ENCODE measurements at places on chromosomes 16 and 17.
A peak's percentile ranks its signal among the peaks of the same experiment; 100 is the strongest.

- DNase-seq = no peak
Measured at GRCh38 chr17:2551493-2551892, 39.8 kb upstream of the METTL16 start.

DNA sequence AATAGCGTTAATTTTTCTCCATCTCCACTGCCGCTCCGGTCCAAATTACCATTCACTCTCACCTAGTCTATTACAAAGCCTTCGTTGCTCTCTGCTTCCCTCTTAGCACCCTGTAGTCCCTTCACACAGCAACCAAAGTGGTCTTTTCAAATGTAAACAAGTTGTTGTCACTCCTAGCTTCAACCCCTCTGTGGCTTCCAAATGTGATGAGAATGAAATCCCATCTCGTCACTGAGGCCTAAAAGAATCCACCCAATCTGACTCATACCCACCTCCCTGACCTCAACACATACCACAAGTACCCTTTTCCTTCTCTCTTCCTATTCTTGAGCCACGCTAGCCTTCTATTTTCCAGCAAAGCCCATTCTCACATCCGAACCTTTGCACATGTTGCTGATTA is 2.2 kb upstream of the PELP1 start:
- no peak for DNase-seq

GRCh38 chr17:69096541-69096940 is 35.8 kb upstream of the ABCA9 start:
- no peak for DNase-seq

- no peak for DNase-seq
Measured at GRCh38 chr16:22670551-22671041, 143.4 kb upstream of the HS3ST2 start.

DNA sequence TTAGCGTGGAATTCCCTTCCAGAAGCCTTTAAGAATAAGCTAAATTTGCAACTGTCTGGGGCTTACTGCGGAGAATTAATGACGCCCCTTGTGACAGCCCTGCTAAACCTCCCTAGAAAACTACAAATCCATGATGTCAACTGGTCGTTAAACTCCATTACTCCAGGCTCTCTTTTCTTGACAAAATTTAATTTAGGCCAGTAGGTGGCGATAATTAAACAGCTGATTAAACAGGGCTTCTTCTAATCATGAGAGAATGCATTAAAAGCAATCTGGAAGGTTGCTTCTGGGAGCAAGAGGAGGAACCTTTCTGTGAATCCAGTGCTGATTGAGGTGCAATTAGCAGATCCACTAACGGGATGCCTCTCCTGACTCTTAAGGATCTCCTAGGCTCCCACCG is 8.1 kb upstream of the NLRP1 start:
- DNase-seq = peak; percentile 39

GRCh38 chr17:181245-182049 is at the start of gene DOC2B:
Gene DOC2B (minus strand): TSS chr17:181650. CDS start chr17:181479, 171 bp downstream.
- DNase-seq = no peak

- no peak for DNase-seq
Measured at GRCh38 chr17:27733773-27734172, 66.6 kb downstream of the NOS2 start.

DNA sequence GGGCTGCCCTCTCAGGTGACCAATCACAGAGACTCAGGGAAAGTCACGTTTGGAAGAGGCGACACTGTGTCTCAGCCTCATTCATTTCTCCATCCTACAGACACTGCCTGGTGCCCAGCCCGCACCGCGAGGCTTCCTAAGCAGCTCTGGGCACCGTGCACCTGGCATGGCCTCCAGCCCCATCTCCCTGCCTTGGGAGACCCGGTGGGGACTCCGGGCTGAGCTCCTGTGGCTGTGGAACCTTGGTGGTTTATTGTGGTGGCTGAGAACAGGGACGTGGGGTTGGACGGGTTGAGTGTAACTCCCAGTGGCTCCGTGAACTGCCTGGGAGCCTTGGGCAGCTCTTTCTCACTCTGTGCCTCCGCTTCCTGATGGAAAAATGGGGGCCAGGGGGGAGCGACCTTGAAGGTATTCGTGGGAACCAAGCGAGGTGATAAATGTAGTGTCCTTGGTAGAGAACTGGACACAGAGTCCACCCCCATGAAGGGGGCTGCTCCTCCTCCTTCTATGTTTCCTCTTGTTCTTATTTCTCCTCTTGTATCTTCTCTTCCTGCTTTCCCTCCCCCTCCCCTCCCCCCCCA is 215.4 kb downstream of the SEC14L1 start:
- DNase-seq = no peak

GRCh38 chr16:27202923-27203506 is 311 bp upstream of the KDM8 start:
- DNase-seq = peak; percentile 97

DNA sequence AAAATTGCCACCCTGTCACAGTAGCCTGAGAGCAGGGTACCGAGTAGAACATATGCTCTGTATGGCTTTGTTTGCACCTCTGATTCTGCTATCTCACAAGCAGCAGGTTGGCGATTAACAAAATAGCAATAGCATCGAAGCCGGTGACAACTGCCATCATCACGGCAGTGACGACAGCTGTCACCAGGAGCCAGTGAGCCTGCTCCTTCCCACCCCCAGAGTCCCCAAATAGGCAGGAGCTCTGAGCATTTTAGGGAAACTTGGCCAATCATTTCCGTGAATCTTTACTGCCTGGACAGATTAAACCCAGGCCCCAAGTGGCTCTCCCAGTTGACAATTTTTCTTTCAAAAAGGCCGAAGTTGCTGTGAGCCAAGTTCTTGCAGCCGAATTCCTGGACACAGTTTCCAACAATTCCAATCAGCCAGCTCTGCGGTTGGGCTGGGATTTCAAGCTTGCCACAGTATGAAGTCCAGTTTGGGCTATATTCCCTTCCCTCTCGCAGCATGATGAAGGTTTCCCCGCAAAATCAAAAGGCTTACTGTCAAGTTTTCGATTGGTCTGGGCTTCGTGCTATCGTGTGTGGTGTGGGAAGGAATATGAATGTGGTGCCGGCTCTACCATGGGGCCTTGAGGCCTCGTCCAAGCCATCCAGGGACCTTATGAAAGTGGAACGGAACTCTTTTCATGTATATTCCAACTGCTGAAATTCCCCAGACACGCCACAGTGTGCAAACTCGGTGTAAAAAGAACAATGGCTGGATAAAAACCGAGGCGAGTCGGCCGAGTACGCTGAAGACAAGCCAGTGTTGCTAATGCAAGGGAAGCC is 186.6 kb downstream of the C16orf78 start:
- DNase-seq = no peak

- DNase-seq = no peak
Measured at GRCh38 chr17:550041-550398, 164.6 kb downstream of the VPS53 start.

DNA sequence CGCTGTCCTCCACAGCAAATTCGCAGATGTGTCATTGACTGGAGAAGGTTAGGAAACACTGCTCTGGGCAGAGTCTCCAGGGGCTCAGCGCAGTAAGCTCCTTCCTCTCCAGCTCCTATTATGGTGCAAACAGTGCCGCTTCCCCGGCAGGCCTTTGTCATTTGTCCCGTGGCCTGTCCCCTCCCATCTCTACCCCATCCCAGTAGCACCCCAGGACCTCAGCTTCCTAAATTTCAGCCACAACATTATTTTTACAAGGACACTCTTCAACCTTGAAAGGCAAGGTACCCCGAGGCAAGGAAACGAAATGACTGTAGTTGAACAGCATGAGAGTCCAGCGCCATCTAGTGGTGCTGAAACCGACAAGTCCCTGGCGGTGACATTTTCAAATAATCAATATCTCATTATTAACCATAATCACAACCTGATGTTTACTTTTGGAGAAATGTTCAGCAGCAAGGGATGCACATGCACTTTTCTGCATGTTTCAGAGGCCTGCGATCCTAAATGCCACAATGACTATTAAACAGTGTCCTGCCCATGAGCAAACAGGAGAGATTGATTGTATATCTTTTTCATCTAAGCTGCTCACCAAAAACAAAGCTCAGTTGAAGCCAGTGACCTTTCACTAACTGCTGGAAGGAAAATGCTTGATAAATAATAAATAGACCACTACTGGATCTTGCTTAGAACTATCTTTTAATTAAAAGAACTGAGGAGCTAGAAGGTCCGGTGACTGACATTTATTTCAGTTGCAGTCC is 16.5 kb downstream of the MRPS23 start:
- peak; percentile 77 for DNase-seq

- no peak for DNase-seq
Measured at GRCh38 chr17:40818343-40818732, 4.1 kb downstream of the KRT10 start.

GRCh38 chr16:74766729-74767128 is 7.9 kb downstream of the FA2H start:
- DNase-seq = no peak

DNA sequence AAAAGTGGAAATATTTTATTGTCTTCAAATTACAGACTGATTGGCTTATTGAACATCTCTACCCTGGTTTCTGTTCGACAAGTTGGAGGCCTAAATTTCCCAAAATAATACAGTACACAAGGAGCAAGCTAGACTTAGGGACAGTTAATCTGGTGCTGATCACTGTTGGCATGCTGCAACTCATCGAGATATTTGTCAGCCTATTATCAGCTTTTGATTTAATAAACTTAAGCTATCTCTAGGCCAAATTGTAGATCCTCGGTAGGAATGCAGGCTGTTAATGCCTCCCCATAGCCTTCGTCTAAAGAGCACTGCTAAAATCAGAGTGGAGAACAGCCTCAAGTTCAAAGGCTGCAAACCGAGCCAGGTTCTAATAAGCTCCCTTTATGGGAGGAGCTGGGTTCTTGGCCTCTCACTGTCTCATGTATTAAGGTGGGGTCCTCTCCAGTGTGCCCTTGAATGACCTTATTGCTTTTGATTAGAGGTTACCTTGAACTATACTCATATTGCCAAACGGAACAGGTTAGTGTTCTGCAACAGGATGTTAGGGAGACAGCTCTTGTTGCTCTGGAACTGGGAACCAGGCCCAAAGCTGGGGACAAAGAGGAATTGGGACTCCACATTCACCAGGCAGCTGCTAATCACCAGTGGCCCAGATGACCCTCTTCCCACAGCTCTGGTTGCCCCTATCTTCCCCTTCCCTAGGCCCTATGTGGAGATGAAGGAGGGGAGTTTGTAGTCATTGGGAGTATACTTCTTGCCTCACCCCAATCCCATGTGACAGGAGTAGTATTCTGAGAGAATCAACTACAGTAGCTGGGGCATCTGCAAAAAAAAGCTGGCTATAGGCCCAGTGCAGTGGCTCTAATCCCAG is 69.5 kb upstream of the NOL11 start:
- DNase-seq = no peak

DNA sequence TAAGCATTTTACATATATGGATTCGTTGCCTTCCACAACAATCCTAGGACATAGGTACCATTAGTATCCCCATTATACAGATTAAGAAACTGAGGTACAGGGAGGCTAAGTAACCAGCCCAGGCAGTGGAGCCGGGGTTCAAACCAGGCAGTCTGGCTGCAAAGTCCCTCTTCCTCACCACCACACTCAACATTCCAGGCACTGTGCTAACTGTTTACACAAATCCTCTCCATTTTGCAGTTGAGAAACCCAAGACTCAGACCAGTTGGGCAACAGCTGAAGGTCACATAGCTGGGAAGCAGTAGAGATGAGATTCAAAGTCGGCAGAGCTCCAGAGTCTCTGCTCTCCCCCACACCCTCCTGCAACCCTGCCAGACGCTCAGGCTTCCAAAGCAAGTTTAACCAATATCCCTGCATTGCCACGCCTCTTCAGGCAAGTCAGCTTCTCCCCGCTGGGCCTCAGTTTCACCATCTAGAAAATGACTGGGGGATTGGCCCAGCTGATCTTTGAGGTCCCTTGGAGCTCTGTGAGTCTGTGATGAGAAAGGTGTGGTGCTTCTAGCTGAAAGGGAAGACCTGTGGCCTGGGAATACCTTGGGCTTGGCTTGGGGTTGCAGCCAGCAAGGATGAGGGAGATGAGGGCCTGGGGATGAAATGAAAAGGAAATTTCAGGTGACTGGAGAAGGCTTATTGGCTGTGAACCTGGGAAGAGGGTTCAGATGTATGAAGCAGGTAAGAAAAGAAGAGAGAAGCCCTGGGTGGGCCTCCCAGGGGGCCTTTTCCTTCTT is 14.0 kb downstream of the CCR7 start:
- peak; percentile 50 for DNase-seq

GRCh38 chr16:5000573-5001001 is 33.1 kb downstream of the NAGPA start:
- DNase-seq = no peak

GRCh38 chr17:57121308-57122042 is 36.4 kb downstream of the AKAP1 start:
- peak; percentile 33 for DNase-seq

DNA sequence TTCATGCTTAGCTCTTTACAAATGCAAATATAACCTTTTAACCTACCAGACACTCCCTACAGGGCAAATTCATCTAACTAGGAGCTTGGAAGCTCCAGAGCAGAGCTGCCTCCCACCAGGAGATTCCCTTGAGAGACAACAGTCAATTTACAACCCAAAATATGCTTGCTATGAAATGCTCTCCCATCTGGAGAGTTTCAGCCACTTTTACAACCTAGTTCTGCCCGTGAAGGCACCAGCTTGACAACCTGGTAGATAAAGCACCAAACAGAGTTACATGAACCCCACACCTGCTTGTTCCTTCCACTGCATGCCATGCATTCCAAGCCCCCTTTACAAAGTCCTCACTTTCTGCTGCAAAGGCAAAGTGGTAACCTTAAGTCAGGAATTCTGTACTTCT is 215.3 kb upstream of the KIF2B start:
- DNase-seq = no peak

- DNase-seq = no peak
Measured at GRCh38 chr17:63317166-63317840, 128.8 kb downstream of the CYB561 start.

DNA sequence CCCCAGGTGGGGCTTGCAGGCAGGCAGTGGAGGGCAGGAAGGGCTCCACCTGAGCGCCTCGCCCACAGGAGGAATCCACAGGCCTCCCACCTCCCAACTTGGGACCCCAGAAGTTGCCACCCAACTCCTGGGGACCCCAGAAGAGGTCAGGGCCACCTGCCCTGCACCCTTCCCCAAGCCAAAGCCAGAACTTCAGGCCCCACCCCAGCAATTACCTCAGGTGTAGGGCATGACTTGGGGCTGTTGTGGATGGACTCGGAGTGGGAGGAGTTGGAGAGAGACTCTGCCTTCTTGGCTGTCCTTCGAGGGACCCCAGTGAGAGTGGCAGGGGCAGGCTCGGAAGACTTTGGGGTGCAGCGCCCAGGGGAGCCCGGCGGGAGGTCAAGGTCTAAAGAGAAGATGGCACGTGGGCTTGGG is 10.5 kb downstream of the TSPOAP1 start:
- no peak for DNase-seq

- peak; percentile 72 for DNase-seq
Measured at GRCh38 chr17:55641676-55642081, 81.0 kb downstream of the TMEM100 start.

GRCh38 chr17:47990962-47991731 is 20.2 kb downstream of the CDK5RAP3 start:
- no peak for DNase-seq

GRCh38 chr16:85353839-85354685 is 241.8 kb upstream of the CIBAR2 start:
- DNase-seq = peak; percentile 44

Measured in NCI-H510A treated with DMSO at 0.1 percent for 48 hours (cell line).